ENCODE measurements at places on chromosomes 3 and 15.

- DNase-seq = no peak
Observed at GRCh38 chr15:59594493-59594942, 17.1 kb upstream of the GCNT3 start.

DNA sequence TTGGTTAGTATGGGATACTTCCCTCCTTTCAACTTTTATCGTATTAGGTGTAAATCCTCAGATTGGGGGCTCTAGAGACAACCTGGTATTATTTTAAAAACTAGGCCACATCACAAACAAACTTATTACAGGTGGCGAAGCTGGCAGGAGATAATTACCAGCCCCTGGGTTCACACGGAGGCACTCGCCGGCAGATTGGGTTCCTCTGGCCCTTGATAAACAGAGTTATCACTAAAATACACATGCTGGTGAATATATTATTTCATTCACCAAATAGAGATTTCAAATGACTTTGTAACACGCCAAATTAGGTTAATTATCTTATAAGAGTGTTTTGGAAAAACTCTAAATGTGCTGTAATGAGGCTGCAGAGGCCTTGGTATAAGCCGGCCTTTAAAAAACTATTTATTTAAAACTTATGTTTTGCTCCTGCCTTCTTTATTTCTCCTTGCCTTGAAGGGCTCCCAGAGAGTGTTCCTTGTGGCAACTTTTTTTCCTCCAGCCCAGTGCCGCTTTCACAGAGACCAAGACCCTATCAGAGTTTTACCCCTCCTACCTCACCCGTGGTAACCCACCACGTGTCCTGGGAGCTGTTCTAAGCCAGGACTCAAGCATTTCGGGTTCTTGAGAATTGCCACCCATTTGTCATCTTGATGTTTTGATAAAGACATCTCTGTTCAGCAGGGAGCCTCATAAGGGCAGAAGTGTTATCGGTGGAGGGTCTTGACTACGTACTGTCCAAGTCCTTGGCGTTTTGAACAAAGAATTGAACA is 468.6 kb upstream of the CFAP20DC start:
- DNase-seq = no peak

DNA sequence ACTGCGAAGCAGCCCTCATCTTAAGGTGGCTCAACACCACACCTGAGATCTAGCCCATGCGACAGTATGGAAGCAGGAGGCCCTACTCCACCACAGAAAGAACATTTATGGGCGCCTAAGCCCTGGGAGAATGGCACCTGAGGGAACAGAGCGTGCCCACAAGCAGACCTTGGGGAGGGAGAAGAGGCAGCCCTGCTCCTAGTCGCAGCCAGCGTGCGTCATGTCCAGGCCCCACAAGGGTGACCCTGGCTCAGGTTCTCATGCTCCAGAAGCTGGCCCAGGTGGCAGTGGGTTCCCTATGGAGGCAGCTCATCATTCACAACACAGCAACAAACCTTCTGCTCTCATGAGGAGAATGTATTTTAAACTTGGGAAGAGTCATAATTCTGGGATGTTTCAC is 19.3 kb upstream of the ANPEP start:
- no peak for DNase-seq

GRCh38 chr15:99433026-99433756 is 132.6 kb upstream of the MEF2A start:
- no peak for DNase-seq

DNA sequence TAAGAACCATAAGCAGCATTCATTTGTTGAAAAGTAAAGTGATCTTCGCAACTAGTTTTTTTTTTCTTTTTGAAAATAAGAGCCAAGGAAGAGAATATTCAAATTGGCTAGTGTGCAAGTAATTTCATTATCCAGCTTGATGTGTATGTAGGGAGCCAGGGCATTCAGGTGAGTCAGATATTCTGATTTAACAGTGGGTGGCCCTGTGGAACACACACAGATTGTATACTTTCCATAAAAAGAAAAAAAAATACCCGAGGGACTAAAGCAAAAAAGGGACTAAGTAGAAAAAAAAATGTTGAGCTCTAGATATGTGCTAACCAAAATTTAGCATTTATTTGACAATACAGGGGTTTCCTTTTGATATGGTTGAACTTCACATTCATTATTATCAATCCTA is 96.9 kb upstream of the ROPN1 start:
- no peak for DNase-seq

- no peak for DNase-seq
Observed at GRCh38 chr3:69212411-69213160, 90.2 kb upstream of the LMOD3 start.

- peak; percentile 50 for DNase-seq
Observed at GRCh38 chr15:72923289-72923688, 129.0 kb upstream of the NEO1 start.

- DNase-seq = peak; percentile 64
Observed at GRCh38 chr15:70101459-70102113, 3.9 kb upstream of the TLE3 start.

DNA sequence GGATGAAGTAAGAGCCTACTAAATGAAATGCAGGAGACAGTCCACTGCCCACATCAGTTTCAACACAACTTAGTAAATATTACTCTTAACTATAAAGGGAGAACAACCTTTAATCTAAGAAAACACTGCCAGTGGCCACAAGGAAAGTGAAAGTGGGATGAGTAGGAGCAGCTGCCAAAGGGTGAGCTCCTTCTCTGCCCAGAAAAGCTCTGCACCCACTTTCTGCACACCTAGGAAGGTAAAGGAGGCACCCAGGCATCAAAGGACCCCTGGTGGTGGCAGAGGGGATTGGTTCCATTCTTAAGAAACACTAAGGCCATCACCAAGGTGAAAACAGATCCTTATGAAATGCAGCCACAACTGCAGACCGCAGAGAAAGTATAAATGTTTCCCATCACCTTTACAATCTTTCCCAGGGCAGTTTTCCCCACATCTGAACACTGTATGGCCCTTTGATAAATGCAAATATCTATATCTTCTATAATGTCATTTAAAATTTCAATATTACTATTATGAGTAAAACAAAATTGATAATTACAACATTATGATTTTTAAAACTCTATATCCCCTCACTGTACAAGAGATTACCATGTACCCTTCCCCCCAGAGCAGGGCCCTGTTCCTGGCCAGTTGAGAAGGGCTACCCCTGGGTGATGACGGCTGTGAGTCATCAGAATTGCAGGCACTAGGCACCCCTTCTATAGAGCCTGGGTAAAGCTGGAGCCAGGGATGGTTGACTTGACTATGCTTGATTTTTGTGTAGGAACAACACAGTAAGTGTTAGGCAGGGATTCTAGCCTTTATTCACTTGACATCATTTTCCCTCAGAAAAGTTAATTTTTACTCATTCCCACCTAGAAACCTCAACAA is 92.0 kb downstream of the SNRK start:
- peak; percentile 63 for DNase-seq

DNA sequence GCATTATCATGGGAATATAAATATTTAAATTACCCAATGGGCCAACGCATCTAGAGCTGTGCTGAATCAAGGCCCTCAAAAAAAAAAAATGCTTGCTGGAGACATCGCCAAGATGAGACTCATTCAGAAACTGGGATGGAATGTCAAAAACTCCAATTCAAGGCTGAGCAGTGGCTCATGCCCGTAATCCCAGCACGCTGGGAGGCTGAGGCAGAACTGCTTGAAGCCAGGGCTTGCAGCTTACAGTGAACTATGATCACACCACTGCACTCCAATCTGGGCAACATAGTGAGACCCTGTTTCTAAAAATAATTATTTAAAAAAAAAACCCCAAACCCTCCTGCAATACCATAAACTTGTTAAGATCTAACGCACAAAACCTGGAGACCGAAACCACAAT is 3.1 kb upstream of the CACNA1D start:
- no peak for DNase-seq

DNA sequence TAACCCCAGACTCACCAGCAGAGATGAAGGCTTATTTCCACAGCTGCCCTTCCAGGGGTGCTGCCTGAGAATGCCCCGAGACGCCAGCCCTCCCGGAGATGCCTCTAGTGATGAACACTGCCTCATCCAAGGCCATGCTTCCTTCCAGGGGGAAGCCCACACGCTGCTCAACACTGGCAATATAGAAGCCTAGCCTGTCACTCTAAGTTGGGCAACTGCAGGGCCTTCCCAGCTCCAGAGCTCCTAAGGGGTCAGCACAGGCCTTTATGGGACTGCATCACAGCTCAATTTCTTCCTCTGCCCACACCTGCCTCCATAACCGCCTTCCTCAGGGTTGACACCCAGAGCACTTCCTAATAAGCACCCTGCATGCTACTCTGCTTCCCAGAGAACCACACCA is 217.7 kb downstream of the ABHD5 start:
- no peak for DNase-seq

GRCh38 chr15:61682891-61683735 is 377.1 kb downstream of the VPS13C start:
- DNase-seq = no peak

- no peak for DNase-seq
Observed at GRCh38 chr3:11276901-11277300, 4.7 kb downstream of the ATG7 start.

GRCh38 chr3:108200578-108200977 is 21.6 kb downstream of the IFT57 start:
- DNase-seq = no peak

DNA sequence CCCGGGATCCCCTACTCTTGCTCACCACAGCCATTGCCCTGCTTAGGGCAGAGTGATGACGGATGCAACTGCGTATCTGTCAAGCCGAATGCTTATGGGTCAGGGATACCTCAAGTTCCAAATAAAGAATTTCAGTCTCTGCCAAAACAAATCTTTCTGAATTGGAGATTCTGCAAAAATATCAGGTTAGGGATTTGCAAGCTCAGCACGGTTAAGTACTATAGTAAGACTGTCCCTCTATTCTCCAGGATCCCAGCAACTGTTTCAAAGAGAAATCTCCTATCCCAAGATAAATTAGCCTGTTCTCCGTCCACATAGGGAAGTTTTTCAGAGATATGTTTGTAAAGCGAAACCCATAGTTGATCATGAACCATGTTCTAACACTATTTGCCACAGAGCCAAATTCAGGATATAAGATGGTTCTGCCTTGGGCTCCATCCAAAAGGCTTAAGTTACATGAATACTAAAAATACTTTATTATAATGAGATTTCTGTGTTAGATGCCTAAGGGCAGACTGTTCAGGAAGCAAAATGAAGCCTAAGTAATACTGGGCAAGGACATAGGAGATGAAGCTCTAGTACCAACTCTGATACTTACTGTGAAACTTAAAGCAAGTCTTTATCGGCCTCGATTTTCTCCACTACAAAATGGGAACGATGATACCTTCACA is 100.1 kb upstream of the LPP start:
- no peak for DNase-seq

DNA sequence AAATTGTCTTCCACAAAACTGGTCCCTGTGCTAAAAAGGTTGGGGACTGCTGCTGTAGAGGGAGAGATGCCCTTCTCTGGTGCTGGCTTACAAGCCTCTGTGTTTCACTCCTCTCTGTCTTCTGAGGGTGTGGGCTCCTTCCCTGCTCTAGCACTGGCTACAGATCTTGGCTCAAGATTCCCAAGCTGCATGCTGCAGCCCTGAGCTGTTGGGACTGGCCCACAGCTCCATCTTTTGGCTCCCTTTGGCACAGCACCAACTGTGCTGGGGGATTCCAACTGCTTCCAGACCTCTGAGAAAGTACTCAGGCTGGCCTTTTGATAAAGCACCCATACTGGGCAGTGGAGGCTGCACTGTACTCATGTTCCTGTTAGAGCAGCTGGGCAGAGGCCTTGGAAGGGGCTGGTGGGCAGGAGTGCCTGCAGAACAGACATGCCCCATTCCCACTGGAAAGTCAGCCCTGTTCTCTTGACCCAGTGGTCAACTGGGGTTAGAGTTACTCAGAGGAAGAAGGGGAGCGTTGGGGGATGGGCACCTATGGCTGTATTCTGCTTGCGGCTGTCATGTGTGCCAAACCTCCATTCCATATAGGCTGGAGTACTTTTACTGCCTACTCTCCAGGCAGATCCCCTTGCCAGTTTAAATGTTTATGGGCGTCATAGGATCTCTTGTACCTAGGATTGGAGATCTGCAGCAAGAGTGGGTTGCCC is 55.7 kb downstream of the GALK2 start:
- peak; percentile 80 for DNase-seq

- DNase-seq = no peak
Observed at GRCh38 chr3:14364580-14365292, 37.7 kb upstream of the SLC6A6 start.

- DNase-seq = peak; percentile 62
Observed at GRCh38 chr3:8970971-8971589, 7.8 kb upstream of the RAD18 start.

DNA sequence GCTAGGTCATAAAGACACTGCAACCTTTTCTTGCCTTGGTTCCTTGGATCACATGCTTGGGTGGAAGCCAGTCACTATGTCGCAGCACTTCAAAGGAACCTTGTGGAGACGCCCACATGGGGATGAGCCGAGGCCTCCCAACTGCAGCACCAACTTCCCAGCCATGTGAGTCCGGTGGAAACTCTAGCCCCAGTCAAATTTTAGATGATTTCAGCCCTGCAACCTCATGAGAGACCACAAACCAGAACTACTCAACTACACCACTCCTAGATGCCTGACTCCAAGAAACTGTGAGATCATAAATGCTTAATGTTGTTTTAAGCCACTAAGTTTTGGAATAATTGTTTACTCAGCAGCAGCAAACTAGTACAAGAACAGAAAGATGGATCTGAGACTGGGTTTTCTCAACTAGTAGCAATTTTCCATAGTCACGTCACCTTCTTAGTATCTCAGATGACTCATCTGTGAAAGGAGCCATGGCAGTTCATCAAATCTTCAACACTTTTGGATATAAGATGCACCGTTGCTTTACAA is 86.5 kb downstream of the MB21D2 start:
- DNase-seq = no peak

GRCh38 chr3:193730511-193730910 is 137.5 kb downstream of the OPA1 start:
- DNase-seq = no peak

GRCh38 chr15:71768184-71768583 is 42.2 kb upstream of the NR2E3 start:
- no peak for DNase-seq

- no peak for DNase-seq
Observed at GRCh38 chr15:51724199-51724598, 13.3 kb downstream of the LYSMD2 start.

- DNase-seq = no peak
Observed at GRCh38 chr3:161579395-161580126, 83.0 kb downstream of the OTOL1 start.

DNA sequence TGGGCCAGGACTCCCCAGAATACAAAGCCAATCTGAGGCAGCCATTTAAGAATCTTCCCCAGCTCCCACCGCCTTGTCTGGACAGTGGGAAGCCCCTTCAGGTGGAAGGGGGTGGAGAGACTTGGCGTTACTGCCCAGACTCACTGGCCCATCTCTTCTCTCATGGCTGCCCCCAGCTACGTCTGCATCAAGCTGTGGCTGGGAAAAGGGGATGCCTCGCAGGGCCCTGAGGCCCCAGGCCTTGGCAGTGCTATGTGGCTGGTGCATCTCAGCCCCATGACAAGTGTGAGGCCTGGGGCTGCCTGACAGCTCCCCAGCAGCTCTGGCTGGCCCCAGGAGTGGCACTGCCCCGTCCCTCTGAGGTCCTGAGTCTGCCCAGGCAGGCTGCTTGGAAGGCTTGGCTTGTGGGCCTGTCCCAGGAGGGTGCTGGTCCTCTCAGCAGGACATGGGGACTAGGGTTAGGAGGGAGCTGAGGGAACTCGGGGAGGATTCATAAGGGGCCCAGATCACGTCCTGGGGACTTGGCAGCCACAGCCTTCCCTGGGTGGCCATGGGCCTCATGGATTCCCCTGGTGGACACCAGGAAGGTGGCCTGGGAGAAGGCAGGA is 20.2 kb upstream of the SLC41A3 start:
- DNase-seq = no peak

GRCh38 chr15:101173233-101174119 is 78.4 kb downstream of the CHSY1 start:
- DNase-seq = no peak
